ENCODE measurements at places on chromosomes 6 and 20. TPM values are rescaled to one million over a fixed set of nuclear protein-coding genes. Genes with fewer than 3 reads are reported as not detected.

GRCh38 chr6:35477028-35477427 lies 8.8 kb downstream of the RPL10A start:
- no peak for DNase-seq

DNA sequence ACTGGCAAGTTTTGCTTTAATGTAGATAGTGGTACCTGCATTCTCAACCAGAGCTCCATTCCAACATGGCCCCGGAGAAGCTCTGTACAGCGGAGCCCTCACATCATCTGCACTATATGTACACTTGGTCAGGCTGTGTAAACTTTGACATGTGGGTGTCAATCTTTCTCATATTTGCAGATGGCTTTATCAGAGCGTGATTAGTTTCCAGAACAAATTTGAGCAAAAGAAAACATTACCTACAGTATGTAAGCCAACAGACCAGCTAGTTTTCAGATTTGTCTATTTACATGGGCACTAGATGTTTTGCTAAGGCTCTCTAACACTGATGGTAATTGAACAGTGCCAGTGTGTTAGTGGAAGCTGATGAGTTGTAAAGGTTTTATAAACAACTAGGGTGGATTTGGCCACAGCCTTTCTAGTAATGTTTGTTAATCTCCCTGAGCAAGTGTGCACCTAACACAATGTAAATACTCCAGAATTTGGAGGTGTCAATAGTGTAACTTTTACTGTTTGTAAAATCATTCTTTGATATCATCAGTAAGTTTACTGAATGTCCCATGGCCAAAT lies 131.8 kb downstream of the FOXA2 start:
- no peak for DNase-seq

DNA sequence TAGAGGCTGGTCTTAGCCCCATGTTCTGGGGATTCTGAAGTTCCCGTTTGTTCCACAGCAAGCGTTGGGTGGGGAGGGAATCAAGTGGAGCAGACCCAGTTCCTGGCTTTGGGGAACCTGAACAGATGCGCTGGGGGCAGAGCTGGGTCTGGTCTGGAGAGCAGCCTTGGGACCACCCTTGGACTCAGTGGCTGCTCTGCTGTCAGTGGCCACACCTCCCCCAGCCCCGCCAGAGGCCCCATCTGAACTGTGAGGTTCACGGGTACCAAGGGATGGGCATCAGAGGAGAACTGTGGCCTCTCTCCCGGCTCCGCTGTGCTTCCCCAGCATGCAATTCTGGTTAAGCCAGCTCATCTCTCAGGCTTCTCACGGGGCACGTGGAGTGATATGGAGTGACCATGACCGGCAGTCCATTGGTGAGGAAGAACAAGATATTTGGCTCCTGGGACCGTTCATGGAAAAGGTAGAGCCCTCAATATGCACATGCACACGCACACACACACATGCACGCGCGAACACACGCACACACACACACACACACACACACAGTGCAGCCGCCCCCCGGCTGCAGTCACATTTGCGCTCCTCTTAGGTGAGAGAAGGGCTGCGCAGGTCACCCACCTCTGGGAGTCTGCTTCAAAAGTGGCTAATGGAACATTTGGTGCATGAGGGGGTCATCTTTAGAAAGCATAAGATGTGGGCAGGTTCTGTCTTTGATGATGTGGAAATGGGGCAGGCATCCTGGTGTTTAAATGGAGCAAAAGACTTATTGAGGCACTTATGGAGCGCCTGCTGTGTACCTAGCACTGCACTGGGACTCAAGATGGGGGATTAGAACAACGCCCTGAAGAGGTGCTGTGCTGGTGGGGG lies 6.0 kb downstream of the DLGAP4 start:
- no peak for DNase-seq

Gene RHAG
- 0.54 TPM for total RNA-seq

Gene GABRR1
- not detected for total RNA-seq

Data from colonic mucosa (tissue), 4 donors.